Activated CD8-positive, alpha-beta memory T cell treated with anti-CD3 and anti-CD28 coated beads for 1 hour (primary cell): ENCODE measurements at places on chromosomes 3 and 15.

DNA sequence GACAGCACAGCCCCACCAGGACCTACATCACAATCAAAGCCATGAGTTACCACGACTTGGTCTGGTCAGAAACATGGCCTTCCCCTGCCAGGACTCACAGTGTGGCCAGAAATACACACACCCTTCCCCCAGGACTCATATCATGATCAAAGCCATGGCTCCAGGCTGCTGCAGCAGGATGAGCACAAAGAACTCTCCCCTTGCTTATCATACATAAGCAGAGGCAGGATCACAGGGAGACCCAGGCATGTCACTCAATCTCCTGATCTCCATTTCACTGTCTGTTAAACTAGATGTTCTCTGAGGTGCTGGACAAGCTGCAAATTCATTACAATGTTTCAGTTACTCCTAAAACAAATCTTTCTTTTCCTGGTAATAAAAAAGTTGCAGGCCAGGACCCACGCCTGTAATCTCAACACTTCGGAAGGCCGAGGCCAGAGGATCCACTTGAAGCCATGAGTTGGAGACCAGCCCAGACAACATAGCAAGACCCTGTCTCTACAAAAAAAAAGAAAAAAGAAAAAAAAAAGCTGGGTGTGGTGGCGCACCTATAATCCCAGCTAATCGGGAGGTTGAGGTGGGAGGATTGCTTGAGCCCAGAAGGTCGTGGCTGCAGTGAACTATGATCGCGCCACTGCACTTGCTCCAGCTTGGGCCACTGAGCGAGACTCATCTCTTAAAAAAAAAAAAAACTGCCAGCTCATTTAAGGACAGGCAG lies 1.2 kb downstream of the PFKFB4 start:
- no peak for DNase-seq

DNA sequence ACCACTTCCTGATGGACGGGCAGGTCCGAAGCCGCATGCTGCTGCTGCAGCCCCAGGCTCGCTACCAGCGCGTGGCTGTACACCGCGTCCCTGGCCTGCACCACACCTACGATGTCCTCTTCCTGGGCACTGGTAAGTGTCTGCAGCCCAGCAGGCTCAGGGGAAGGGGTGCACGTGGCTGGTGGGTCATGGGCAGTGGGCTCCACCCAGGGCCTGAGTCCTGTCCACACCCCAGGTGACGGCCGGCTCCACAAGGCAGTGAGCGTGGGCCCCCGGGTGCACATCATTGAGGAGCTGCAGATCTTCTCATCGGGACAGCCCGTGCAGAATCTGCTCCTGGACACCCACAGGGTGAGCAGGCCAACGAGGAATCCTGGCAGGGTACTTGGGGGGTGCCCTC lies 8.7 kb downstream of the CIB1 start:
- DNase-seq, result no peak

- no peak for DNase-seq
These were observed 52.1 kb downstream of the CRTC3 start for GRCh38 chr15:90581771-90582352.

GRCh38 chr15:75673426-75674235 lies 25.9 kb downstream of the SNX33 start:
- DNase-seq, result no peak

DNA sequence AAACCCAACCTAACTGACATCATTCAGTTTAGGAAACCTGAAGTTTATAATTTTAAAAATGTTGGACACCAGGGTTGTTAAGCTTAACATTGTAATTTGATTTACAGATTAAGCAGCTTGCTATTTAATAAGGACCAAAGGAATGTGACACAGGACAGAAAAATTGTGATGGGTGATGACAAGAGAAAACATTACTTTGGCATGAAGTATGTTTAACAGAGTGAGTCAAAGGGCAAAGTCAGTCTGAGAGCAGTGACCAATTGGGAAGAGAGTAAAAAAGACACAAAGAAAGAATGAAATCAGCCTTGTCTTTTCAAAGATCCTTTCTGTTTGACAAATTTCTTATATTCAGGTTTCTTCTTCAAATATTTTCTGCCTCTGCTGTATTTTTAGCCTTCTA lies 1301.6 kb downstream of the SI start:
- no peak for DNase-seq

DNA sequence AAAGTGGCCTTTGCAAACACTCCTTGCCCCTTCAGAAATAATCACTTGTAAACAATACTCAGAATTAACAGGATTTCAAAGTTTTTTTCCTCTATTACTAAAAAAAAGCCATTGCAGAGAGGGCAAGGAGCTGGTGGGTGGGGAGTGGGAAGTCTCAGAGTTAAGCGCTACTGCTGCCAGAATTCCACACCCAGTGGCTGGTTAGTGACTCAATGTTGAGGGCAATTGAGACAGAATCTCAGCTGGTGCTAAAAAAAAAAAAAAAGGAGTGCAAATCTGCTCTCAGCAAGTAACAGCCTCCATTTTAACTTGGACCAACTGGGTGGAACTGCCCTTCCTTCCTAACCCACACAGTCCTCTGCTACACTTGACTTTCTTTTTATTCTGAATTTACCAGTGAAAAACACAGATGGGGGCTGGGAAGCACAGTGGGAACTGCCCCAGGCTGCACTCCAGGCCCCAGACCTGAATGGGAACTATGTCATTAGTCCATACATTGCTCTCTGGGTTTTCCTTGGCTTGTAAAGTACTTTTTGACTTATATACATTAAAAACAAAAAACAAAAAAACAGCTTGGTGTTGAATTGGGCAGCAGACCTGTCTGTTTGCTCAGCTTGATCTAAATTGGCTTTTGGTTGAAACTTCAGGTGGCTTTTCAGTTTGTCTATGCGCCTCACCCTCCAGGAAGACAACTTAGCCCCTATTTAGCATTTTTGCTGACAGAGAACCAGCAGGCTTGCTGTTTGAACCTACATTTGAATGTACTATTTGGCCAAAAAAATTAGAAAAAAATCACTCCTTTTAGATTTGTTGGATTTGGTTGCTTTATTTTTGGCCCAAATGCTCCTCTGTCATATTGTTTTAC lies 357.8 kb upstream of the TBL1XR1 start:
- no peak for DNase-seq
